ENCODE measurements at places on chromosomes 13 and 19.

- no peak for DNase-seq
Measured at GRCh38 chr19:5336195-5336965, 4.2 kb downstream of the PTPRS start.

- no peak for DNase-seq
Measured at GRCh38 chr13:55653497-55653896, 1487.2 kb upstream of the PRR20A start.

DNA sequence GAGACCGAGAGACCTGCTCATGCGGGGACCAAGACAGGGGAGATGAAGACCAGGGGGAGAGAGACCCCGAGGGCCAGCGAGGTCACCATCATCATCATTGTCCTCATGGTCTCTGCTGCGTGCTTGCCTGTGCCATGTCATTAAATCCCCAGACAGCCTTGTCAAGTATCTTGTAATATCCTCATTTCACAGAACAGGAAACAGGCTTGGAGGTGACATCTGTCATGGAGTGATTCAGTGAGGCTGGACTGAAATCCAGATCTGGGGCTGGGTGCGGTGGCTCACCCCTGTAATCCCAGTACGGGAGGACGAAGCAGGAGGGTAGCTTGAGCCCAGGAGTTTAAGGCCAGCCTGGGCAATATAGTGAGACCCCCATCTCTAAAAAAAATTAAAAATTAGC is 5.9 kb upstream of the NANOS2 start:
- no peak for DNase-seq

GRCh38 chr13:96032717-96033116 is 20.5 kb downstream of the UGGT2 start:
- no peak for DNase-seq

DNA sequence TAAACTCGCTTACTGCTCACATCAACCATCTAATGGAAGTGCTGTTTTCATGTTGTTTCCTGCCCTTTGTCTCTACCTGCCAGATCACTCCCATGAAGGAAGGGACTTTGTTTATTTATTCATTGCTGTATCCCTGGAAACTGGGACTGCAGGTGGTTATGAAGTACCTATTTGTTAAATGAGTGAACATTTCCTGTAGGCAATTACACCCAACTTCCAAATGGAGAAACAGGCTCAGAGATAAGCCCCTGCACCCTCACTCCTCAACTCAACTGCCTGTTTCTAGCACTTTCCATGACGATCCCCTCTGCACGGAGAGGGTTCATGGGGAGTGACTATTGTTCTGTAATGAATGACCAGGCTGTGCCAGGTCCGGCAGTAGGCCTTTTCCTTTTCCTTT is 1.9 kb upstream of the SELENOW start:
- no peak for DNase-seq

- no peak for DNase-seq
Measured at GRCh38 chr19:20662421-20663105, 1.2 kb upstream of the ZNF626 start.

GRCh38 chr13:23799945-23800344 is 89.3 kb downstream of the MIPEP start:
- no peak for DNase-seq

DNA sequence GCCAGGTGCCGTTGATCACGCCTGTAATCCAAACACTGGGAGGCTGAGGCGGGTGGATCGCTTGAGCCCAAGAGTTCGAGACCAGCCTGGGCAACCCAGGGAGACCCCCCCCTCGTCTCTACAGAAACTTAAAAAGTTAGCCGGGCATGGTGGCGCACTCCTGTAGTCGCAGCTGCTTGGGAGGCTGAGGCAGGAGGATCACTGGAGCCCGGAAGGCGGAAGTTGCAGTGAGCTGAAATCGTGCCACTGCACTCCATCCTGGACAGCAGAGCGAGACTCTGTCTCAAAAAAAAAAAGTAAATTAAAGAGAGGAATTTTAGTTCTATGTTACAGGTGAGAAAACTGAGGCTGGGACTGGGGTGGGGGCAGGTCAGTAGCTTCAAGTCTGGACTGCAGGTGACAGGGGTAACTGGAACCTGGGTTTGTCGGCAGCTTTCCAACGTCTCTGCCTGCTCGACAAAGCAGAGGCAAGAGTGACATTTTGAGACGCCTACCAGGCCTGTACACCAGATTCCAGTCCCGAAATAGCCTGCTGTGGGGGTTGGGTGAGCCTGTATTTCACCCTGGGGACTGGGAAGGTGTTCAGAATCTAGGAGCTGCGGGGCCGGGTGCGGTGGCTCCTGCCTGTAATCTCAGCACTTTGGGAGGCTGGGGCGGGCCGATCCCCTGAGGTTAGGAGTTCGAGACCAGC is 1.2 kb downstream of the SELENOW start:
- DNase-seq = no peak

- DNase-seq = no peak
Measured at GRCh38 chr13:80313668-80314256, 27.2 kb downstream of the SPRY2 start.

DNA sequence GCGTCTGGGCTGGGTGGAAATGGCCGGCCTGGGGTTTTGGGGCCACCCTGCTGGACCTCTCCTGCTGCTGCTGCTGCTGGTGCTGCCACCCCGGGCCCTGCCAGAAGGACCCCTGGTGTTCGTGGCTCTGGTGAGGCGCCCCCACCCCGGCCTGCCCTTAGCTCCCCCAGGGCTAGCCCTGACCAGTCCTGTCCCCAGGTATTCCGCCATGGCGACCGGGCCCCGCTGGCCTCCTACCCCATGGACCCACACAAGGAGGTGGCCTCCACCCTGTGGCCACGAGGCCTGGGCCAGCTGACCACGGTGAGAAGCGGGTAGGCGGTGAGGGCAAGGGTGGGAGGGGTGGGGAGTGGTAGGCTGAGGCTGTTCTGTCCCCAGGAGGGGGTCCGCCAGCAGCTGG is at the start of gene ACP4:
TSS of gene ACP4 (plus strand) at position 20 of the 400 bp plus-strand sequence. CDS start at position 20, 0 bp downstream.
- no peak for DNase-seq

GRCh38 chr19:2240881-2241760 is 4.5 kb downstream of the SF3A2 start:
- DNase-seq = no peak

GRCh38 chr13:66837246-66837645 is 392.9 kb downstream of the PCDH9 start:
- no peak for DNase-seq

- DNase-seq = no peak
Measured at GRCh38 chr13:113621046-113621445, 36.5 kb downstream of the TFDP1 start.

GRCh38 chr13:38141792-38142191 is 207.9 kb upstream of the UFM1 start:
- no peak for DNase-seq

DNA sequence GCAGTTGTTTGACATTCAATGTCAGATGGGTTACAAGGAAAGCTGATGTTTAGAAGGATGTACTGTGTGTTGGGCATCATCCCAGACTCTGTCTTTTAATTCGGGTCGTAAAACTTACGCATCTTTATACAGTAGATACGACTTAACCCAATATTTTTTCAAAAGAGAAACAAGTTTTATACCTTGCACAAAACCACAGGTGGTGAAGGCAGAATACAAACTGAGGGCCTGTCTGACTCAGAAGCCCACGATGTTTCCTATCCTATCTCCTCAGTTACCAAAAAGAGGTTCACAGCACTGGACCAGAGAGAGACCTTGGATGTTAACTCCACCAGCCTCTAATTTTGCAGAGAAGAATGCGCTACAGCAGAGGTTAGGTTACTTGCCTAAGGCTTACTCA is 477.0 kb downstream of the FOXO1 start:
- no peak for DNase-seq

GRCh38 chr19:42132851-42133528 is 744 bp upstream of the POU2F2 start:
- DNase-seq = no peak

GRCh38 chr13:59261928-59262488 is 901.7 kb downstream of the DIAPH3 start:
- no peak for DNase-seq

DNA sequence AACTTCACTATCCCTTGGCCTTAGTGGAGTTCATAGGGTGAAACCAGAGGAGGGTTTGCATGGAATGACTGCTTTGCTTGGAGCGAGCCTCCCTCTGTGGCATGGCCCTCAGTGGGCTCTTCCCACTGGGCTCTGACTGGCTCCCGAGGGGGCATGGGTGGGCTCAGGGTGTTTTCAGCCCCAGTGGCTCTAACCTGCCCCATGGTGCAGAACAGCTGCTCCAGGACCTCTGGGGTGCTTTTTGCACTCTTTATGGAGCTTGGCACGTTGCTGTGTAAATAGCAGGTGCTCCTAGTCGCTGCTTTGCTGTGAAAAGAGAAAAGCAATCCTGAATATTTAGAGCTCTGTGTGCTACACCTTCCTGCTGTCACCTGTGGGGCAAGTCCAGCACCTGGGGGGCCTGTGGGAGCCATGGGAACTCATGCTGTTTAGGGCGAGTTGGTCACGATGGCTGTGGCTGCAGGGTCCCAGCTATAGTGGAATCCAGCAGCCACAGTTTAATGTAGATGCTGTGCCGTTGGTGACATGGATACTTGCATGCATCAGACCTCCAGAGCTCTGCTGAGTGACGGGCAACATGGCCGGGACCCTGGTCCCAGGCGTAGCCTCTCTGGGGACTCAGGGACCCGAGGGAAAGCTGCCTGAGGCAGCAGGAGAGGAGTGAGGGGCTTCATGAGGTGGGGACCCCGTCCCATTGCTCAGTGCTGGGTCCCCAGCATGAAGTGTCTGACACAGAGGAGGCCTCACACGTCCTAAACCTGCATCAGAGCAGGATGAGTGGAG is 14.3 kb upstream of the MCF2L start:
- DNase-seq = no peak

DNA sequence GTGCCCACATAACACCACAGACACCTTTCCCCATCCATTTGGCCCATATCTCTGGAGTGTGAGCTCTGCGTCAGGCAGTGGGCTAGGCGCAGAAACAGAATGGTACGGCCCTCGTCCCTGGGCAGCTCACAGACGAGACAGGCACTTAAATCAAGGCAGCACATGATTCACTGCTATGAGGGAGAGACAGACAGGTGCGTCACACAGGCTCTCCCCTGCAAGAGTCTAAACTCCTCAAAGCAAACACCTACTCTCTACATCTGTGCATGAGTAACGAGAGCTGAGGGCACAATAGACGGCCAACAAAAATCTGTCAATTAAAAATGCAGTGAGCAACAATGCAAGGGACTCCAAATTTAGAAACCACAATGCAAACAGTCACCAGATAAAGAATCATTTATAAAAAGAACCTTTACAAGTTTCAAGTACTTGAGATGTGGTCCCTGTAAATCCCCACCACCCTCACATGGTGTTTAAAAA is 348.9 kb downstream of the UQCRFS1 start:
- DNase-seq = no peak

DNA sequence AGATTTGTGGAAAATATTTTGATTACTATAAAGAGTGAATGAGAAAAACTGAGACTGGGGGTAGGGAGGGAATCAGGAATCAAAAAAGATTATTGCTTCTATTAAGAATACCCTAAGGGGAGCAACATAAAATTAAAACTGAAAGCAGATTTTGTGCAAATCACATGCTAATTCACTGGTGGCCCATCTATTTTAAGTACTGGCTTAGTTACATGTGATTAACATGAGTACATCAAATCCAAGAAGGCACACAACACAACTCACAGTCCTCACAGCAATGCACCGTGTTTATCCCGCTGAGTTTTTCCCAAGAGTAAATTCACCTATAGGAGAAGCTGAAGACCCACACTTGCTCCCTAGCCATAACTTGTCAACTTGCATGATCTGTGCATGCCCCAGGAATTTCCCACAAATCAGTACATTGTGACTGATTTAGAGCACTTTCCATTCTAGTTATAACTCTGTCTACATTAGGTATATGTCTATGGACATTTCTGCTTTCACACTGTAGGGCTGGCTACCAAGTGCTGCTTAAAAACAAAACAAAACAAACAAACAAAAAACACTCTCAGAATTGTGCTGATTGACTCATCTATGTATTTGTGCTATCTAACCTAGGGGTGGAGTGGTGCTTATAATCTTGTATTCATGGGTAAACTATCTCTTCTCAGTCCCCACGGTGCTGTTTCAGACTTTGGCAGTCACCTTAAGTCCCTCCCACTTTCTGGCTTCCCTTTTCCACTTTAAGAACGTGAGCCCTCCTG is 24.3 kb downstream of the AMER2 start:
- DNase-seq = no peak

GRCh38 chr13:110506396-110506795 is 55.1 kb downstream of the RAB20 start:
- no peak for DNase-seq

DNA sequence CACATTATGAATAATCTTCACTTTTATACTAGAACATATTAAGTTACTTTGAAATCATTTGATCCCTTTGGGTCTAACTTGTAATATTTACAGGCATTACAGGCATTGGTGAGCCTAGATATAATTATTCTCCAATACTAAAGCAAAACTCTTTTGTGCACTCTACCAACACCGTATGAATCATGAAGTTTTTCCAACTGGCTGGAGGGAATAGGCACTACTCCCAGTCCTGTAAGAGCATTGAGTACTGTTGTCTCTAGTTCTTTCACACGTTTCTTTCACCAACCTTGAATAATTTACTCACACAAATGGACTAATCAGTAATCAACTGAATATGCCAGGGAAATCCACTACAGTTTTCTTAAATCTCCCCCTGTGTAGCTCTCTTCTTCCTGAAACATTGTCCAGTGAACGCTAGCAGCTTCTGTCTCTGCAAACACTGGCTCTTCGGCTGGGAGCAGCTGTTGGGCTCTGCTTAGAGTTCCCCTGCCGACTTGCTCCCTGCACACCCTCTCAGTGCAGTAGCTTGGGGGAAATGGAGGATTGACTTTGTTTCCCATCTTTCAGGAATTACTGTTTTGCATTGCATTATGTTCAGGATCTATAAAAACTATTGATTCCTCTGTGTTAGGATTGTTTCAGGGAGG is 476.7 kb downstream of the RFC3 start:
- no peak for DNase-seq

DNA sequence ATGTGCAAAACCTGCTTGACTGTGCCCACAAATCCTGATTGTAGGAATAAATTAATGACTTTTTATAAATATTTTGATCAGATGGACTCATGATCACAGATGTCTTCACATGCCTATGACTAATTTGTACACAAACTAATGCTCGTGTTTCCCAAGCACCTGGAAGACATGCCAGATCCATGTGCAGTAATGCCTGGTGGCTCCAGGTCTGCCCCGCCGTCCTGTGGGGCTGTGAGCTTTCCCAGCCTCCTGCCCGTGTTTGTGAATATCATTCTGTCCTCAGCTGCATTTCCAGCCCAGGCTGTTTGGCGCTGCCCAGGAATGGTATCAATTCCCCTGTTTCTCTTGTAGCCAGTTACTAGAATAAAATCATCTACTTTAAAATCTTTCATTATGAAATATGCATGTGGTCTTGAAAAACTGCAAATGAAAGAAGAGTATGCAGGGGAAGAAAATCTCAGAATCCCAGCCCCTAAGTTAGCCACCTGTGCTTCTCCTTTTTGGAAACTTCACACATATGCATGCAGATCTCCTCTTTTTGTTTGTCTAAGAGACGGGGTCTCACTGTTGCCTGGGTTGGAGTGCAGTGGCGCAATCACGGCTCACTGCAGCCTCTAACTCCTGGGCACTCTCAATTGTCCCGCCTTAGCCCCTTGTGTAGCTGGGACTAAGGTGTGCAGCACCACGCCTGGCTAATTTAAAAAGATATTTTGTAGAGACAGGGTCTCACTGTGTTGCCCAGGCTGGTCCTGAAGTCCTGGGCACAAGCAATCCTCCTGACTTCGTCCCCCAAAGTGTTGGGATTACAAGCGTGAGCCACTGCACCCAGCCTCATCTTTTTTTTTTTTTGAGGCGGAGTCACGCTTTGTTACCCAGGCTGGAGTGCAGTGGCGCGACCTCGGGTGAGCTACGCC is 6.2 kb downstream of the RPL28 start:
- DNase-seq = no peak

- no peak for DNase-seq
Measured at GRCh38 chr19:5804516-5805461, at the start of gene NRTN. Gene NRTN (plus strand): TSS chr19:5805067. CDS start chr19:5824166, 19,099 bp downstream.

- no peak for DNase-seq
Measured at GRCh38 chr13:89221557-89222158, 1550.5 kb downstream of the SLITRK5 start.
